ENCODE measurements at places on chromosomes 16 and 17.
A peak's percentile ranks its signal among the peaks of the same experiment; 100 is the strongest.

- no peak for DNase-seq
These were observed 17.0 kb upstream of the THAP11 start for GRCh38 chr16:67825119-67825518.

DNA sequence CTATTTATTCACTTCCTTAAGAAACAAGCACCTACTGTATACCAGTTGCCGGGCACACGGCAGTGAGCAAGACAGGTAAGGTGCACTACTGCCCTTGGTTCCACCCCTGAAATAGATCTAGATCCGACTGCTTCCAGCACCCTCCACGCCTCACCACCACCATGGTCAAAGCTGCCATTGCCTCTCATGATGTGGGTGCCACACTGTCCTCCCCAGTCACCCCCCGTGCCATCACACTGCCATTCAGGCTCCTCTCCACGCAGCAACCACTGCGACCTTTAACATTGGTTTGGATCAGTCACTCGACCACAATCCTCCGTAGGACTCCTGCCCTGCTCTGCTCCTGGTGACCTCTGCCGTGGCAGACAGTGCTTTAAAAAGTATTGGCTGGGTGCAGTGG lies 226.8 kb downstream of the CPPED1 start:
- no peak for DNase-seq

DNA sequence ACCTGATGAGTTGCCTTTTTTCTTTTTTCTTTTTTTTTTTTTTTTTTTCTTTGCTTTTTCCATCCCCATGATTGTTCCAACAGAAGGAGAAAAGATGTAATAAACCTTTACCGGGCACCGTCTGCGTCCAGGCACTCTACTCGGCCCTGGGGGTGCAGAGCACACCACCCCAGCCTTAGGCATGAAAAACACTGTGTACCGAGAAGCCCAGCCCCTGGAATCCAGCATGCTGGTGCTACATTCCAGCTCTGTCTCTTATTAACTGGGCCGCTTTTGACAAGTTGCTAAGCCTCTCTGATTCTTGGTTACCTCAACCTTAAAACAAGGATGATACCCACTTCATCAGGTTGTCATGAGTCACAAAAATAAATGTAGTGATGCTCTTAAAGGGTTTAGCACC lies 64.1 kb upstream of the HSBP1 start:
- DNase-seq, result no peak

GRCh38 chr16:12026741-12027490 lies 50.4 kb downstream of the SNX29 start:
- DNase-seq, result no peak

GRCh38 chr17:30869005-30869404 lies 37.0 kb downstream of the TEFM start:
- no peak for DNase-seq

- DNase-seq, result no peak
These were observed 33.4 kb downstream of the BRD7 start for GRCh38 chr16:50335196-50335958.

GRCh38 chr17:3724378-3725077 lies 825 bp downstream of the HASPIN start:
- no peak for DNase-seq

GRCh38 chr17:64095144-64095882 lies 34.6 kb downstream of the ERN1 start:
- DNase-seq, result no peak

DNA sequence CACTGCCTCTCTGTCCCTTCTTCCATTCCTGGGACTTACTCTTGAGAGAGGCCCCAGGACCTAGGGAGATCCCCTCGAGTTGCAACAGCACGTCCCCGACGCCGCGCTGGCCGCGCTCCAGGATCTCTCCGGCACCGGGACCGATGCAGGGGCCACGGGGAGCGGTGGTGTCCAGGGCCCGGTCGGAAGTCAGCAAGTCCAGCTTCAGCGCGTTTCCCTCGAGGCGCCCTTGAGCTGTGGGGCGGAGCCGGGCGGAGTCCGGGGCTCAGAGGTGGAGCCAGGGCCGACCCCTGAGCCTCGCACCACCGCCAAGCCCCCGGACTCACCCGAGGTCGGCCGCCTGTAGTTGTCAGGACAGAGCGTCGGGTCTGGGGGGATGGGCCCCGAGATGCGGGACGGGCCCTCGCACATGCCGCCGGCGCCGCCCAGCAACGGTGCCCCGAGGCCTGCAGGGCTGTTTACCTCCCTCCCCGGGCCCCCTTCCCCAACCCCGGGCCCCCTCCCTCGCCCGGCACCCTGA lies 458 bp downstream of the ENKD1 start:
- DNase-seq, result no peak

GRCh38 chr16:1537138-1537577 lies 3.7 kb downstream of the TMEM204 start:
- DNase-seq, result no peak

DNA sequence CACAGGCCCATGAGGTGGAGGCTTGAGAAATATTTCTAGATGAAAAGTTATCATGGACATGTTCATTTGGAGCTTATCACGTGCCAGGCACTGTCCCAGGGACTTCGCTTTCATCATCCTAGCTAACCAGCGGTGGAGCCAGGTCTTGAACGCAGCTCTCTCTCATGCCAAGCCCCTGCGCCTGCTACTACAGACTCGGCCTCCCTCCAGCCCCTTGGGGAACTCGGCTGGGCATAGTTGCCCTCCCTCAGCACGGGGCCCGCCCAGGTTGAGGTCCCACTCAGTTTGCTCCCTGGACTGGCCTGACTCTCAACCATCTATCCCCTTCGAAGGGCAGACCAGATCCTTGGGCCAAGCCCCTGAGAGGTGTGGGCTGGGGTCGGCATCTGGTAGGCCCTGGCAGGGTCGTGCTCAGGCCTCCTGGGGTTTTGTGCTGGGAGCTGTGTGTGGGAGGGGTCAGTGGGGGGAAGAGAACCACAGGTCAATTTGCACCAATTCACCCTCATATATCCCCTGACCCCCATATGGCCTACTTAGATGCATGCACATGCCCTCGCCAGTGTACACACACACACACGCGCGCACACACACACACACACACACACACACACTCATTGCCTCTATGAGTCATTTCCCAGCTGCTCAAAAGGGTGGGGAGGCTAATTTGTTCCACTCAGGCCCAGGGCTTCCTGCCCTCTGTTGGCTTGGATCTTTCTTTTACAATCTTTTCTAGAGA lies 12.1 kb upstream of the SCN4A start:
- no peak for DNase-seq

DNA sequence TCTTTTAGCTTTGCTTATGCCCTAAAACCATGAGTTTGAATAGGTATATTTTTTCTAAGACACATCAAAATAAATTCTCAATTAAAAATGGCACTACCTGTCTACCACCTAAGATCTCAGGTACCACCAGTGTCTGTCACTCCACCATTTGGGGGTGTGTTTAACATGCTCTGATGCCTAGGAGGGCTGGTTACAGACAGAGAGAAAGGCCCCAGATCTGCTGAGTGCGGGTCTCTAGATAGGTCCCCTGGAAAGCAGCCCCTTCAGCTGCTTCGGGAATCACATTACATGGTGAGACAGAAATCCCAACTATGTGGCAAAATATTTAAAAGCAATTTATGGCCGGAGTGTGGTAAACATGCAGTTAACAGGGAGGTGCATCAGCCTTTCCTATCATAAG lies 653 bp upstream of the VAC14 start:
- DNase-seq, result no peak

- DNase-seq, result no peak
These were observed 194.5 kb downstream of the RPTOR start for GRCh38 chr17:80738987-80739730.

- DNase-seq, result no peak
These were observed 107.8 kb downstream of the CLEC16A start for GRCh38 chr16:11051879-11052808.

DNA sequence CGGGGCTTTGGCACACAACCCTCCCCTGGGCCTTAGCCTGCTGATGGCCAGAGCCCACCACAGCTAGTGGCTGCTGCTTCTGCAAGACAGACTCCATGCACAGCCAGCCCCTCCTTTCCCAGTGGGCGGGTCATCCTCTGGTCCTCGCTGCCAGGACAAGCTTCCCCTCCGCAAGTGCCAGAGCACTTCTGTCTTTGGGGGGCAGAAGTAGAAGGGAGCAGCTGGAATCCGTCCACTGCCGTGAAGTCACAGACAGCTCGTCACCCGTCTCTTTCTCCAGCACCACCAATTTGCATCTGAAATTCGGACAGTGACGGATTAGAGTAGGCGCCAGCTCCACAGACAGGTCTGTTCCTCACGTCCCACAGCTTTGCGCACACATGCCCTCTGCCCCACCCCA lies 31.3 kb upstream of the NAT9 start:
- DNase-seq, result no peak

GRCh38 chr17:73643001-73643851 lies 1.0 kb downstream of the SDK2 start:
- no peak for DNase-seq

GRCh38 chr16:69036399-69037091 lies 68.9 kb upstream of the HAS3 start:
- DNase-seq, result no peak

GRCh38 chr16:10385725-10386516 lies at the start of gene ATF7IP2:
TSS of gene ATF7IP2 (plus strand) at chr16:10386061. CDS start at chr16:10430621, 44,560 bp downstream.
- peak; percentile 81 for DNase-seq

DNA sequence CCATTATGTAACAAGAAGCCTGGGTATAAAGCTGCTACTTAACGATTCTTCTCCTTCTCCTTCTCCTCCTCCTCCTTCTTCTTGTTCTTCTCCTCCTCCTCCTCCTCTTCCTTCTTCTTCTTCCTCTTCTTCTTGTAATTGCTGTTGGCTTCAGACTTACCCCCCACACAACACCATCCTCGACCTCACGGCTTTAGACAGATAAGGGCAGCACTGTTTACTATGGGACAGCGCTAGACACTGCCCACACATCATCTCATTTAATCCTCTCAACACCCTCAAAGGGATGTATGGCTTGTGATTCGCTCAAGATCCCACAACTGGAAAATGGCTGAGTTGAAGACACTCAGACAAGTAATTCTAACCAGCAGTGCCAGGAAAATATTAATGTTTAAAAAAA lies 60.6 kb upstream of the NOG start:
- no peak for DNase-seq

DNA sequence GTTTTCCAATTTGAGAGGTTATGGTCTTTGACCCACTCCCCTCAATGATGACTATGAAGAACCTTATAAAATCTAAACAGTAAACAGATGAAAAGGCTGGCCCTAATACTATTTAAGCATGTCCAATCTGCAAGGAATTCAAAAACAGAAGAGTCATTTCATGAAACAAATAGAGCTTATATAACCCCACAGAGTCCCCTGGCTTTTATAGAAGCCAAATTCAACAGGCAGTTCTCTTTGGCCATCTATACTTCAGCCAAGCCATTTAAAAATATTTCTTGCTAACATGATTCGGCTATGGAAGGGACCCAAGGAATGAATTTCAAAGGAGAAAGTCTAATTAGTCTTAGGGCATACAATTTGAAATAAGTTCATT lies 43.4 kb downstream of the SPOP start:
- DNase-seq, result no peak

- no peak for DNase-seq
These were observed 55.0 kb upstream of the MRC2 start for GRCh38 chr17:62572488-62572887.

DNA sequence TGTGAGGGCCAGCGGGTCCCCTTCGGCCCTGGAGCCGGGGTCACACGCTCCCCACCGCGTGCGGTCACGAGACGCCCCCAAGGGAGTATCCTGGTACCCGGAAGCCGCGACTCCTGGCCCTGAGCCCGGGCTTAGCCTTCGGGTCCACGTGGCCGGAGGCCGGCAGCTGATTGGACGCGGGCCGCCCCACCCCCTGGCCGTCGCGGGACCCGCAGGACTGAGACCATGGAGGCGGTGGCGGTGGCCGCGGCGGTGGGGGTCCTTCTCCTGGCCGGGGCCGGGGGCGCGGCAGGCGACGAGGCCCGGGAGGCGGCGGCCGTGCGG lies at the start of gene NAGLU:
Gene NAGLU, plus strand, starts transcription at position 194 of the 324 bp plus-strand sequence. Its CDS starts 32 bp downstream, at position 226.
- peak; percentile 51 for DNase-seq

- no peak for DNase-seq
These were observed 15.6 kb downstream of the TMEM100 start for GRCh38 chr17:55706808-55707773.

GRCh38 chr16:66167564-66168291 lies 198.8 kb upstream of the CDH5 start:
- no peak for DNase-seq
